ENCODE measurements at places on chromosomes 7 and 10.

- DNase-seq: no peak
Measured at GRCh38 chr7:108072739-108073138, 57.4 kb downstream of the LAMB4 start.

GRCh38 chr7:99016196-99016595 lies 127.7 kb downstream of the SMURF1 start:
- DNase-seq: no peak

DNA sequence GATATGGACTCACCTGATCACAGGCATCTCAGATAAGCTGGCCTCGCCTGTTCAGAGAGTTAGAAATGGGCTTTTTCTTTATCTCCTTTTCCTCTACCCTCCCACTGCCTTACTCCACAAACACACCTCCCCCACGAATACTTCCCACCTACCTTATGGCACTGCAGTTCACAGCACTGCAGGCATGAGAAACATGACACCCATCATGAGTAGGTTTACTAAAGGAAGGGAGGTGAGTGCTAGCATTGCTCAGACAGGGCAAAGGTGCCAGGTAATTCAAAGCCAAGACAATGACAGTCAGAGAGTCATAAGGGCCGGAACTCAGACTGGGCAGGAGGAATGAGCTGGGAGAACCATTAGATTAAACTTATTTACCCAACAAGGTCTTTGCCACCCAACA lies 220.6 kb downstream of the FAM107B start:
- no peak for DNase-seq

DNA sequence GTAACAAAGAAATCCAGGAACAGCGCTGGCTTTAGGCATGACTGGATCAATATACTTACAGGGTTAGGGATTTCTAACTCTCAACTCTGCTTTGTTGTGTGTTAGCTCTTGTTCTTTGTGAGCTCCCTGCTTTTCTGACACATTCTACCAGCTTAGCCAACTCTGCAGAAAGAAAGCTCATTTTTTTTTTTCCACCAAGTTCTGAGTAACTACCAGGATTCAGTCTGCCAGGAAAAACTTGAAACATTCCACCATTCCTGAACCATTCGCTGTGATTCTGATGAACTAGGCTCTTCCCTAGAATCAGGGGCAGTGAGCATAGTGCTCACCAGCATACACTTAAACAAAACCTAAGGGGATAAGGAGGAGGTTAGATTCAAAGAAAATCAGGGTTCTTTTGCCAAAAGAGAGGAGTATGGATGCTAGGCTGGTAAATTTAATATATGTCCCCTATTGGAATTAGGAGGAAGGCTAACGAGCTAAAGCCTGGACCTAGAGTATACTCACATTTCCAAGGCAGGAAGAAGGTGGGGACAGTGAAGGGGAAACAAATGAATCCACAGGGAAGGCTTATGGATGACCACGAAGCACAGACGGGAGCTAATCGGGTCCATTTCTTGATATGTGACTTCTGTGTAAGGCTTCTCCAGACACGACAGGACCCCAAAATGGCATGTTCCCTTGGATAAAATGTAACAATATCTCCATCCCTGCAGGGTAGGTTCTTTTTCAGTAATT lies 183.4 kb downstream of the PRKG1 start:
- DNase-seq: no peak

DNA sequence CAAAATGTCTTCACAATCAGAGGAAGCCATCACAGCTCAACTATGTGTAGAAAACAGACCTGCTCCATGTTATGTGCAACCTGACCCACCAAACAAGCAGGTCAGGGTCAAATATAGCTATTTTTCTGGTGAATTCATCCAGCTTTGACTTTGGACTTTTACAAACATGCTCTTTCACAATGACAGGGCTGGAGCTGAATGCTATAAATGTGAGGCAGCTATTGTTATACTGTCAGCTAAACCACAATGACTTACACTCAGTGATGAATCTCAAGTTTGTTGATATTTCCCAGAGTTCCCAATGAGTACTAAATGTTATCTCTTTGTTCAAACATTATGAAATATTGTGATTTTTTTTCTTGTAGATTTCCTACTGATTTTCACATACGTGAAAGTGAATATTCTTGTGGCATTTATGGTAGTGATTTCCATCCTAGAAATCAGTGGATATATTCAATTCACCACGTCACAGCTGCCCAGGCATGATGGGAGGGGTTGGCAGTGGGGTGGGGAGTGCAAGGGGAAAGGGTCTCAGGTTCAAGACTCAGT lies 2.5 kb upstream of the ITIH2 start:
- no peak for DNase-seq

GRCh38 chr7:568031-568951 lies 48.6 kb upstream of the PDGFA start:
- DNase-seq: no peak

DNA sequence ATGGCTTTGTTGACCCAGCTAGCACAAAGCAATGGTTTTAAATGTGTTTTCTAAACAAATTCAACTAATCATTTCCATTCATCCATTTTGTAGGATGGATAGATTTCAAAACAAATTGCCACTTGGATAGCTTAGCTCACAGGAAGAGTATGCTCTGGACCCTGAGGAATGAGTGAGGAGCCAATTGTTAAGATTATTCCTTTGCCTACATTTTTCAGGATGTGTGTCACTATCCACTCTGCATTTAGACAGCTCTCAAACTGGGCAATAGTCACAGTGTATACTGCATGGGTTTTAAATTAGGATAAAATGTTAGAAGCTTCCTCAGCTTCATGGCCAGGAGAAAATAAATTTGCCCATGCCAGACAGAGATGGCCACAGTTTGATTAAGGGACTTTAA lies 605.6 kb upstream of the TEX47 start:
- DNase-seq: no peak

GRCh38 chr7:47505312-47506007 lies 76.5 kb downstream of the TNS3 start:
- DNase-seq: no peak

GRCh38 chr7:6172224-6172909 lies 100.1 kb downstream of the CYTH3 start:
- no peak for DNase-seq

DNA sequence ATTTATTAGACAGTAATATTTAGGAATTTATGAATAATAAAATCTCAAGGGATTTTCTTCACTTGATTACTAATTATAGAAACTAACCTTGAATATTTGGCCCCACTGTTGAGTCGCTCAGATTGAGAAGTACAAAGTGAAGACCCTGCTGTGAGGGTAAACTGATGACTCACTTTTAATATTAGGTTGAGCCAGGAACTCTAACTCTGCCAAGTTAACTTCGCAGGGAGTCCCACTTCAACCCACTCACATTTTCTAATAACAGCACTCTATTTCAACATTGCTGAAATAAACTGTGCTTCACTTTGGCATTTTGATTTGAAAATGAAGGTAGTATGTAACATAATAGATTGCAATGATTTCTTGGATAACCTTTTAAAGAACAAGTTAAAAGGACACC lies 200.7 kb downstream of the POLR1F start:
- no peak for DNase-seq

GRCh38 chr7:69885431-69885830 lies 287.2 kb downstream of the AUTS2 start:
- DNase-seq: no peak

DNA sequence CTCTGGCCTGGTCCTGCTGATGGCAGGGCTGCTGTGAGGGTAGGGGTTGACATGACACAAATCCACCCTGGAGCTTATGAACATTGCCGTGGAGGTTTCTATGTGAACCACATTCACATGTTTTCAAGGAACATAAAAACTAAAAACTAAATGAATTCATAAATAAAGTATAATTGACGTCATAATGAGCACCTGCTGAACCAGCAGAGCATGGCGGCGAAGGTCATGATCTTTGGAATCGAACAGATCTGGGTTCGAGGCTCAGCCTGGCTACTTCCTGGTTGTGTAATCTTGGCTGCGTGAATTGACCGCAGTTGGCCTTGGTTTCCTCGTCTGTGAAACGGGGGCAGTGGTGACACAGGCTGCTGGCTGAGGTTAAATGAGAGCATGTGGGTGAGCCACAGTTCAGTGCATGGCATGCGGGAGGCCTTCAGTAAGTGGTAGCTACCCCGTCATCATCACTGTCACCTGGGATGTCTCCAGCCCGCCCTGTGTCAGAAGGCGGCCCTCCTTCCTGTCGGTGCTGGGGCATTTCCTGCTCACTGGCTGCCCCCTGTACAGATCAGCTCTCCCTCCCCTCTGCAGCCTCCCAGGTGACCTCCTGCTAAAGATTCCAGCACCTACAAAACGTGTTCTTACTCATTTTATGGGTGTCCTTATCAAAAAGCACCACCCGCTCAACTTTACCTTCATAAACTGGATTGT lies 190.3 kb upstream of the SHH start:
- no peak for DNase-seq

DNA sequence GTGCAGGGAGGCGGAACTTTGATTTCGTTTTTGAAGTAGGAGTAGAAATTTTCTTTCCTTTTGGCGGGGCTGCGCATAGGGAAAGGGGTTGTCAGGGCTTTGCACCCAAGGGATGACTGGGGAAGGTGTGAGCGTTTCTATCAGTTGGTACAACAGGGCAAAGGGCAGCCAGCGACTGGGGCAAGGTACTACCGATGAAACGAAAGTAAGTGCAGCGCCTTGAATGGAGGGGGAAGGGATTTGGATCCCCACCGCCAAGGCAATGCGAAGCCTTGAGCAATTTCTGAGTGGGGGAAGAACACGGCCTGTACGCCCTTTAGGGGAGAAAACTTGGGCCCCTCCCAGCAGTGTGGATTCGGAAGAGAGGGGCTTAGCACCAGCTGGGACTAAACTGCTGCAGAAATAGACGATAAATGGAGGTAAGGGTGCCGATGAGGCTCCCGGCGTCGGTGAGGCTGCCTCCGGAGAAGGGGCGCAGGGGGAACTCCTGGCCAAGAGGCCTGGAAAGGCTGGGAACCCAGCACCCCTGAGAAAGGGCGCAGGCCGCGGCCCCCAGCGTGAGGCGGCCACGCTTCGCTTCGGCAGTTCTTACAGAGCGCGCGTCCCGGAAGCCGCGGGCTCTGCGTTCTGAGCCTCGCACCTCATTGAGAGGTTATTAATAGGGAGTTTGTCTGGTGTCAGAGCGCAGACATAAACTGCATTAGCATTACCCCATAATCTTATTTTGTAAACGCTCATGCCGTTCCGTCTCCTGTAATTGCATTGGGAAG lies 10.0 kb upstream of the TLX1 start:
- DNase-seq: peak; percentile 10

DNA sequence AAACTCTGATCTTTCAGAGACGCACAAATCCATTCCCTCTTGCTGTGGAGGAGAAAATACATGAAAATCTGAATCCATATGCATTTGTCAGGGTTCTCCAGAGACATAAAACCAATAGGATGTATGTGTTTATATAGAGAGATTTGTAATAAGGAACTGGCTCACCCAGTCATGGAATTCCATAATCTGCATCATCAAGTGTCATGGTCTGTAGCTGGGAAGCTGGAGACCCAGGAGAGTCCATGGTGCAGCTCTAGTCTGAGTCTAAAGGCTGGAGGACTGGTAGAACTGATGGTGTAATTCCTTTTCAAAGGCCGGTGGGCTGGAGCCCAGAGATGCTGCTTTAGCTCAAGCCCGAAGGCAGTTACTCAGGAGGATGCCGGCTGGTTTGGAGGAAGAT lies 134.0 kb downstream of the TCF7L2 start:
- DNase-seq: no peak

GRCh38 chr7:37393476-37393875 lies 55.2 kb downstream of the ELMO1 start:
- no peak for DNase-seq

DNA sequence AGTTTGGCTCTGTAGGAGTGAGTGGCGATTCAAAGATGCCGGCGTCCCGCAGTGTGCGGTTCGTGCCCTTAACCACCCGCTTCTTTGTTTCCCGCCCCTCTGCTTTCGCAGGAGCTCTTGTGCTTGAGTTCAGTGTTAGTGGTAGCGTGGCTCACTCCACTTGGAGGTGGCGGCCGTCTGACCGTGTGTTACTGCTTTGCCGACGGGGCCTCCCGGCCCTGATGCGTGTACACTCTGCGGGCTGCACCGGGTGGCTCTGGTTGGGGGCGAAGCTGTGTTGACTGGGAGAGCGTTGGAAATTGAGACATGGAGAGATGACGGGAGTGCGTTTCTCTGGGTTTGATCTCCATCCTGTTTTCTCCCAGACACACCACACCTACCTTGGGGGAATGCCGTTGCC lies 31.4 kb downstream of the SHH start:
- no peak for DNase-seq

GRCh38 chr7:150402671-150403321 lies 23.7 kb downstream of the ZNF775 start:
- no peak for DNase-seq

DNA sequence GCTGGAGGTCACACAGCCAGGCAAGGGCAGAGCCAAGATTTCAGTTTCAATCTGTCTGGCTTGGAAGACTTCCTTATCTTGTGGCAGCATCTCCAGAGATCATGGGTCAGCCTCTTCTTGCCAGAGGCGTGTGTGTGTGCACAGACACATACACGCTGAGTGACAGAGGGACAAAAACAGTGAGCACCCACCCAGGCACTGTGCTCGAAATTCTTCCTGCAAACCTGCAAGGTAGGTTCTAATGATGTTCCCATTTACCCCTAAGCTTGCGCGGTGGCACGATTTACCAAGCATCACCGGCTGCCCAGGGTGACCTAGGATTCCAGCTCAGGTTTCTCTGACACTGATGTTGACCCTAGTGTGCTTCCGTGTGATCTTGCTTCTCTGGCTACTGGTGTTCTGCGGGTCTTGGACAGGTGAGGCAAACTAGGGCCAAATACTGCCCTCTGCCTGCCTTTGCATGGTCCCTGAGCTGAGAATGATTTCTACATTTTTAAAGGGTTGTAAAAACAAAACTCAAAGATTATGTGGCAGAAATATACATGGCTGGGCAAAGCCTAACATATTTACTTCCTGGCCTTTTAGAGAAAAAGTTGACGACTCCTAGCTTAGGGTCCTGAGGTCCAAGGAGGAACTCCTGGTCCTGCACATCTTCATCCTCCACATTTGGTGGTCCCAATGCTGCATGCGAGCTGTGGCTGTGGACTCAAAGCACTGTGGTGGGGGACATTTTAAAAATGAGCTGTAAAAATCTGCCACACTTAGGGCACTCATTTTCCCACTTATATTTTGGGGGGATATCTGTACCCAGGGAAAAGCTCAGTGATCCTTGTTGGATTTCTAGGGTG lies 268.5 kb downstream of the RPS24 start:
- no peak for DNase-seq

GRCh38 chr10:77305650-77306632 lies 331.7 kb downstream of the KCNMA1 start:
- no peak for DNase-seq

GRCh38 chr7:113158756-113159155 lies 40.4 kb upstream of the SMIM30 start:
- DNase-seq: no peak

Measured in CD4-positive, alpha-beta T cell treated with Interleukin-4 for 4 hours (primary cell).